Activated gamma-delta T cell (primary cell): ENCODE measurements at places on chromosomes 5 and 9.

- DNase-seq = no peak
Measured at GRCh38 chr5:54739371-54739770, 221.8 kb downstream of the SNX18 start.

DNA sequence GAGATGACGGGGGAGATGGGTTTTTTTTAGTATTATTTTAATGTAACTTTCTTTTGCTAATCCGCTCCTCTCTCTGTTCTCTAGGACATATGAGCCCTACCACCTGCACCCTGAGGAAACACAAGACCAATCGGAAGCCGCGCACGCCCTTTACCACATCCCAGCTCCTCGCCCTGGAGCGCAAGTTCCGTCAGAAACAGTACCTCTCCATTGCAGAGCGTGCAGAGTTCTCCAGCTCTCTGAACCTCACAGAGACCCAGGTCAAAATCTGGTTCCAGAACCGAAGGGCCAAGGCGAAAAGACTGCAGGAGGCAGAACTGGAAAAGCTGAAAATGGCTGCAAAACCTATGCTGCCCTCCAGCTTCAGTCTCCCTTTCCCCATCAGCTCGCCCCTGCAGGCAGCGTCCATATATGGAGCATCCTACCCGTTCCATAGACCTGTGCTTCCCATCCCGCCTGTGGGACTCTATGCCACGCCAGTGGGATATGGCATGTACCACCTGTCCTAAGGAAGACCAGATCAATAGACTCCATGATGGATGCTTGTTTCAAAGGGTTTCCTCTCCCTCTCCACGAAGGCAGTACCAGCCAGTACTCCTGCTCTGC is 4.8 kb downstream of the MSX2 start:
- no peak for DNase-seq

DNA sequence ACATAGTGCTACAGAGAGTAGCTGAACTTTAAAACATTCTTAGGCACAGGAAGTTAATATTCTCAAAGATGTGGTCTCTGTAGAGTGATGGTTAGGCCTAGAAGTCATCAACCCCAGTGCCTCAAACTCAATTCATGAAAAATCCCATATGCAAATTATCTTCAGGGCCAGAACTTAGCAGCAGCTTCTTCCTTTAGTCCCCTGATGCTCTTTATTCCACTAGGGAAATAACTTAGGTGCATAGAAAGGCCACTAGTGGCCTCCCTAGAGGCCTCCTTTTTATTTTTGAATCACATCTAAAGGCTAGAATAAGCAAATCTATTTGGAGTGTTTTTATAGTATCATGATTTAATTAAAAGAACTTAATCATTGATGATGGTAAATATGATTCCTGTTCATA is 88.3 kb downstream of the GIN1 start:
- no peak for DNase-seq

DNA sequence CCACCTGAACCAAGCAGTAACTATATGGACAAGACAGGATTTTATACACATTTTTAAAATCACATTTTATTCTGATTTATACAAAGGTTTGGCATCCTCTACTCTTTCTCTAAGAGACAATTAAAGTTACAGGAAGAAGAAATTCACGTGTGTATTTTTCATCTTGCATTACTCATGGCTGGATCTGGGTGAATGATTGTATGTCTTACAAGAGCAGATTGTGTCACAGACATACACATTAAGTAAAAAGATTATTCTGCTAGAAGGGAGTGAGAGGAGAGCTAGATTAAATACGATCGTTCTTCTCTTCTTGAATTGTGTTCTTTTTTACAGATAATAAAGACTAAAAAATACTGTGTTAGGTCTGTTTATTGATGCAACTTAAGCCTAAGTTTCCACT is 20.8 kb upstream of the CEP120 start:
- no peak for DNase-seq

GRCh38 chr5:104646416-104646815 is 1083.8 kb upstream of the NUDT12 start:
- no peak for DNase-seq

DNA sequence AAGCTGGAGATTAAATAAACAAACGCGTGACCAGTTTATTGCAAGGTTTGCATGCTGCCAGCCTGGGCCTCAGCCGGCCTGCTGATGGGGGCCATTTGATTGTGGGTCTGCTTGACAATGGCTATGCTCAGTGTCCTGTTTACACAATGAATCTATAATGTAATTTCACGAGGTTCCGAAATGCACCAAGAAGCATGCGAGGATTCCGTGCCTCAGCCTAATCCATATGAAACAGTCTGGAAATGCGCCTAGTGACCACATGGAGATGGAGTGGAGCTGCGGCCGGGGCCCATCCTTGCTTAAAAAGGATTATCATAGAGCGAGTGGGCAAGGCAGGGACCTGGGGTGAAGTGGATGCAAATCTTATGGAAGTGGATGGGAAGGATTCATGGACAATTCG is 382.4 kb downstream of the CDK5RAP2 start:
- no peak for DNase-seq

DNA sequence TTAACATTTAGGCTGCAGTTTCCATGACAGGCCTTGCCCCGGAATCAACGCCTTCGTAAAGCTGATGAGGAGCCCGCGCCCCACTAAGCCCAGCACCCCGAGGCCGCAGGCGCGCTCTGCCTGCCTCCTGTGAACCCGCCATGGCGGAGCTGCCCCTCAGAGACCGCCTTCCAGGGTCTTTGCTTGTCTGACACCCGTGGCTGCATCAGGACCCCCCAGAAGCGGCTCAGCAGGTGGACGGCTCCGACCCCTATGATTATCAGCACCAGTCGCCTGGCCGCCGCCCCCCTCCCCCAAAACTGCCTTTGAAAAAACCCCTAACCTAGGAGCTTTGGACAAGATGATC is 507 bp upstream of the DPH7 start:
- DNase-seq = no peak

DNA sequence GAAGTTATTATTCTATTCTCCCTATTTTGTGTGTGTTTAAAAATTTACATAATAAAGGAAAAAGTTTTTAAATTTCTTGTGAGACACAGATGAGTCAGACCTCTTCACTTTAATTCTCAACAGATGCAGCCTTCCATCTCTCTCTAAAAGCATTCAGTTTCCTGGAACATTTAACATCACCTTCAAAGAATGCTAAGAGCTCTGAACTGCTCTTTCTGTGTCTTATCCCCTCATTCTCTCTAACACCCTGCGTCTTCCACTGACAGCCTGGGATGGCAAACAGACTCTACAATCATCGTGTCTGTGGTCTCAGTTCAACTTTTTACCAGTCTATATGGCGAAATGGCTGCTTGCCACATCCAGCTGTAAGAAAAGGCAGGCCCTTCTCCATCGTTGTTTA is 173.0 kb downstream of the HINT1 start:
- DNase-seq = no peak

- DNase-seq = no peak
Measured at GRCh38 chr9:31323726-31324444, 1060.6 kb upstream of the ACO1 start.

- DNase-seq = no peak
Measured at GRCh38 chr5:162837155-162837554, 600.2 kb upstream of the CCNG1 start.

DNA sequence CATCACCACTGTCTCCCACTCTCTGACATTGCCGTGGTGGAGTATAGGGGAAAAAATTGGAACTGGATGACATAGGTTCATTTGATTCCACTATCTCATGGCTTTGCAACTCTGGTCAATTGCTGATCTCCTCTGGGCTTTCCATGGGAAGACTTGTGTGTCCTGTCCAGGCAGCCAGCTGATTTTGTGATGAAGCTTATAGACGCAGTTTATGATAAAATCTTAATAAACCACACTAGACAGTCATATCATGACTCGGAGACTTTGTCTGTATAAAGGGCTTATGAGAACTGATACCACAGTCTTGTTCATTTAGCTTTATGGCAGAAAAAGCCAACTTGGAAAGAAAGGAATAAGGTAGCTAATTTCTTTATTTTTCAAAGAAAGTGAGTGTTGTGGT is 296.5 kb downstream of the MAST4 start:
- DNase-seq = no peak

DNA sequence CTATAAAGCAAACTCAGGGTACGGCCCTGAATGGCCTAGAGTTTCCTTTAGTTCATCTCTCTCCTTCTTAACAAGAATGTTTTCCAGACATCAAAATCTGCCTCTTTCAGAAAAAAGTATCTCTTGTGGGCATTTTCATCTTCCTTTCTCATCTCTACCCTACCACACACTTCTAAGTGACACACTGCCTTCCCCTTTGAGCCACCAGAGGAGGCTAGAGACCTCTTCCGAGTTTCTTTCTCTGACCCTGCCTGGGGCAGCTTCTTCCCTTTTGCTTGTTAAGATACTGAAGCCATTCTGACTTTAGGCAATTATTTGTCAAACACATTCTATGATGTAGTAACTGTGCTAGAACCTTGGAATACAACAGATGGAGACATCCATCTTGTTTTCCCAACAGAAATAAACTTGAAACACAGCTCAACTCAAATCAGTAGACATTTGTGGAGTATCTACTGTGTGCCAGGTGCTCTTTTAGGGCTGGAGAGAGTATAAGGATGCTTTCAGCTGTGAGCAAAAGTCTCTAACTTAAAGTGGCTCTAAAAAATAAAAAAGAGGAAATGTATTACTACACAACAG is 8.6 kb upstream of the SV2C start:
- no peak for DNase-seq

GRCh38 chr5:10576790-10577189 is 12.9 kb downstream of the ANKRD33B start:
- DNase-seq = no peak

DNA sequence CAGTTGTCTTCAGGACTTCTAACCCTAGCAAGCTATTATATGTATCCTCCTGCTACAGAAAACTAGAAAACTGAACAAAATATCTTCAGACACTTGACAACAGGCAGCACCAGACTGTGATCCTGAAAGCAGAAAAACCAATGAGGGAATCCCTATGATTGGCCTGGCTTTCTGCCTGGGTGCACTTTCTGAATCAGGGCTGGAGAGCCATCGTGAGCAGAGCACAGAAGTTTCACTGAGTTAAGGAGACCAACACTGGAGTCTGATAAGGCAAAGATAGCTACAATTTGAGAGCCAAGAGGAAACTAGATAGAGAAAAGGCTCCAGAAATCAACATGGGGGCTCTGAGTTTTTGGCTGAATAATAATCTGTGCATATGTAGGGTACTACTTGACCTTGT is 106.5 kb downstream of the FANCC start:
- DNase-seq = no peak

- DNase-seq = no peak
Measured at GRCh38 chr9:13027879-13028278, 251.6 kb downstream of the MPDZ start.

DNA sequence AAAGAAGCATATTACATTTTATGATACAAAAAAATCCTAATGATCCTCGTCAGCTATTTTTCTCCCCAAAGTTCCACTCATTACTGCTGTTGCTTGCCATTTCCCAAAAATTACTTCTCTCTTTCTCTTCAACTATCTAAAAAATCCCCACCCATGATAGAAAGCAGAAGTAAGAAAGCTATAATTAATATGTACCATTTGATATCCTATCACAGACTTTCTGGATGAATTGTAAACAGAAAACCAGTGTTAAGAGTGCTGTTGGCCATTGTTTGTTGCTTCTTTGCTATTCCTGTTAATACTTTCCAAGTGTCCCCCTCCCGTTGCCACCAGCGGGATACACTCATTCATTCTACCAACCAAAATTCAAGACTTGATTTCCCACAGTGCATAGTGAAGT is 136.3 kb upstream of the SMARCA2 start:
- no peak for DNase-seq
